Activated T-helper 1 cell treated with Interleukin-2 at 50 U/mL for 16 hours (primary cell): ENCODE measurements at places on chromosomes 13 and 19.

DNA sequence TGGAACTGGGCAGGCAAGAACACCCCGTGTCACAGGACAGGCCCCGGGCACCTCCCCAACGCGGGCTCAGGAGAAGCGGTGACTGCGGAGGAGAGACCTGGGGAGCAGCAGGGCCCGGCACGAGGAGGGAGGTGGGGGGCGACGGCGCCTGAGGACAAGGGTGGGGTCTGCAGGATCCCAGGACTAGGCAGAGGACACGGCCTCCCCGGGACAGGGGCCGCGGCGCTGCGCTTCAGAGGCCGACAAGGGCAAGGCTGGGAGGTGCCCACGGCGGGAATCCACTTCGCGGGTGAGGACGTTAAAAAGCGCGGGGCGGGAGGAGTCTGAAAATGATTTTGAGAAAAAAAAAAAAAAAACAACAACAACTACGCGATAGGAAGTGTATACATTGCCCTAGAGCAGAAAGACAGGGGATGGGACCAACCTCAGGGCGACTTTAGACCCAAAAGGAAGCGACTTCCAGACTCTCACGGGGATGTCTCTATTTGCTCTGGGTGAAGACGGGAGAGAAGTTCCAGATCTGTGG, 44.9 kb downstream of the ZNF611 start:
- DNase-seq, result peak; percentile 3

DNA sequence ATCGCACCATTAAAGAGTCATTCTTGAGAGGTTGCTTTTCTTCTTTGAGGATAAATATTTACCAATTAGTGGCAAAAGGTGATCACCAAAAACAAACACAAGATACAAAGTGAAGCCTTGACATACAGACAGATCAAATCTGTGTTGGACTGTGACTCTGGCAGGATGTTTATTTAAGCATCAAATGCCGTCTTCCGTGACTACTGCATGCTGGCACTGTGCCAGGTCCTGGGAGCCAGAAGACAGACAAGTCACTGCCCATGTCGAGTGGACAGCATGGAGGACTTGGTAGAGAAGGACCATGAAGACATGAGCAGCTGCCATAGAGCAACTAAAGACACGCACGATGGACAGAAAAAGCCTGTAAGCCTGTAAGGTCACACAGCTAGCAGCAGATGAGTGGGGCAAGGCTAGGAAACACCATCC, 92.8 kb upstream of the FARP1 start:
- DNase-seq, result no peak

DNA sequence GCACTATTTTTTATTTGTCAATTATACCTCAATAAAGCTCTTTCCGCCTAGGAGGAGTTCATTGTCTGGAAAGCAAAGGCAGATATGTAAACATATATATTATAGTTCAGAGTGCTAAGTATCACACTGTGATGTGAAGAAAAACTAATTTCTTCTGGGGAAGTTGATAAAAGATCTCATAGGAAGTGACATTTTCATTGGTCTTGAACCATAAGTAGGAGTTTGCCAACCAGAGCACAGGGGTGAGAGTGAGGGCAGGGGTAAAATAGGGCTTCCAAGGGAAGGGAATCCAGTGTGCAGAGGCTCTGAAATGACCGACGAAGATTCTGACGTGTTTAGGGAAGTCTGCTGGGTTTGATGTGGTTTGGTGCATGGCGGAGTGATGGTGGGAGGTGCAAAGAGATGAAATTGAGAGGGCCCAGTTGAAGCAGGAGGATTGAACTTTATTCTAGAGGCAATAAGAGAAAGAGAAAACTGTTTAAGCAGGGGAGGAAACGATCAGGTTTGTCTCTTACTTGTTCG, 780 bp upstream of the GTF2F2 start:
- peak; percentile 43 for DNase-seq

- no peak for DNase-seq
Measured at GRCh38 chr13:42735010-42735409, 46.4 kb upstream of the FAM216B start.

DNA sequence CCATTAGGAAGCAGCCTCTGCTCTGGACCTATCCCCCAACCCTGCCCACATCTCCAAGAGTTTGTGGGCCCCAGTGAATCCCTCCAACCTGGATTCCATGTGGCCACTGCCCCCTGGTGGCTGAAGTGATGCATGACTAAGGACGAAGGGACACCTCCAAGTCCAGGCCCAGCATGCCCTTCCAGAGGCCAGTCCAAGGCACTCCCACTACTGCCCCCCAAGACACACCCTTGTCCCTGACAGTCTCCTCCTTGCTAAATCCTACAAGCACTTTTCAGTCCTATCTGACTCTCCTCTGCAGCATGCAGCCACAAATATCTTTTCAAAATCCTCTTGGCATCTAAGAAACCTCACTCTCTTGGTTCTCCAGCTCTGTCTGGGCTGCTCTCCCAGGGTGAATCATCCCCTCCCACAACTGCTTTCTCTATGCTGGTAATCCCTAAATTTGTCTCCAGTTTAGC, 33.0 kb downstream of the DEDD2 start:
- peak; percentile 49 for DNase-seq
